Ascending aorta (tissue), 2 donors: ENCODE measurements at places on chromosomes 12 and 14.
A peak's percentile ranks its signal among the peaks of the same experiment; 100 is the strongest.

DNA sequence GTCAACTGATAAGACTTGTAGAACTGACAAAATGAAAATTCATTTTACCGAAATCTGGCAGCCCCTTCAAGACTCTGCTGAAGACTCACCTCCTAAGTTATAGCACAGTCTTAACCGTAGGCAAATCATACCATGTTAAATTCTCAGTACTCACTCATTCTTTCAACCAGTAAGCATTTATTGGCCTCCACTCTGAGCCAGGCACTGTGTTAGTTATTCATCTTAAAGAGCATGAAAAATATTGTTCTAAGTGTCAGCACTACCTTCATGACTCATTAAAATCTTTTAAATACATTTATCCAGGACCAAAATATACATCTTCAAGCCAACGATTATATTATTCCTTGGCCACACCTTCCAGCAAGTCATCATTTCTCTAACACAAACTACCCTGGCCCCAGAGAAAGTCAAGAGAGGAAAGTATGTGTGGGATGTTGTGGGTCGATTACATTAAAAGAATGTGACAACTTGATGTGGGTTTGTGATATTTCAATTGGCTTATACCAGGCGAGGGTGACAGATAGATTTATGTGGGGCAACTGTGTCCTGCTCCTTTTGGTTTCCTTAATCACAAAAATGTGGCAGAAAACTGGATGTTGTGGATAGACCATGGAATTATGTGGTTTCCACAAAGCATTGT is 55.0 kb downstream of the TMEM30B start:
- no peak for DNase-seq
- no peaks in the 10 kb centered on the region for H3K36me3 ChIP-seq
- H3K27ac ChIP-seq: no peak overlapping the region
- H3K27me3 ChIP-seq: no peaks in the 10 kb centered on the region
- no peaks in the 10 kb centered on the region for H3K4me1 ChIP-seq

DNA sequence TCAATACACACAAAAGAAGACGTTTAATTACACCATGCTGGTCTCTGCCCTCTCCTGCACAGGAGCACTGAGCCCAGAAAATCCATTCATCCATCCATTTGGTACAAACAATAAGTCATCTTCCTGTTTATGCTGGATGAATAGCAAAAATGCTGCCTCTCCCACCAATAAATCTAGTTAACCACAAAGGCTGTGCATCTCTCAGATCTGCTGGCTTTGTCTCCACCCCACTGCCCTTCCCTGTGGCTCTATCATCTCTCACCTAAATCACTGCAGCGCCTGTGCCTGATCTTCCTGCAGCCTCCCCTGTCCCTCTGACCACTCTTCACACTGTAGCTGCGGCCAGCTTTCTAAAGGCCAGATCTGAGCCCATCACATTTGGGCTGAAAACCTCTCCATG is 72.9 kb upstream of the DDX11 start:
- no peak overlapping the region for H3K27ac ChIP-seq
- H3K4me3 ChIP-seq: no peak overlapping the region
- no peak for DNase-seq
- no peaks in the 10 kb centered on the region for H3K36me3 ChIP-seq
- no peaks in the 10 kb centered on the region for H3K27me3 ChIP-seq

- peaks cover 19% of the 10 kb centered on the region for H3K4me1 ChIP-seq
- peak overlapping the region; percentile 30 for H3K27ac ChIP-seq
- no peaks in the 10 kb centered on the region for H3K27me3 ChIP-seq
- H3K36me3 ChIP-seq: no peaks in the 10 kb centered on the region
- peak; percentile 84 for DNase-seq
- H3K4me3 ChIP-seq: peak overlapping the region; percentile 25
Measured at GRCh38 chr14:93759719-93760307, 28.5 kb downstream of the PRIMA1 start.

GRCh38 chr12:121628037-121628436 is 1.7 kb downstream of the ORAI1 start:
- no peaks in the 10 kb centered on the region for H3K4me1 ChIP-seq
- peak overlapping the region; percentile 82 for H3K27ac ChIP-seq
- H3K4me3 ChIP-seq: peak overlapping the region; percentile 77
- no peaks in the 10 kb centered on the region for H3K36me3 ChIP-seq
- no peak for DNase-seq
- H3K27me3 ChIP-seq: no peaks in the 10 kb centered on the region

- no peak for DNase-seq
- H3K27ac ChIP-seq: no peak overlapping the region
- H3K4me3 ChIP-seq: no peak overlapping the region
- no peaks in the 10 kb centered on the region for H3K27me3 ChIP-seq
Measured at GRCh38 chr12:117134059-117134458, 34.8 kb upstream of the TESC start.

- H3K4me1 ChIP-seq: no peaks in the 10 kb centered on the region
- no peaks in the 10 kb centered on the region for H3K36me3 ChIP-seq
- no peak for DNase-seq
- H3K27ac ChIP-seq: no peak overlapping the region
- no peaks in the 10 kb centered on the region for H3K27me3 ChIP-seq
- H3K4me3 ChIP-seq: no peak overlapping the region
Measured at GRCh38 chr14:87217023-87217422, 776.0 kb downstream of the GALC start.

DNA sequence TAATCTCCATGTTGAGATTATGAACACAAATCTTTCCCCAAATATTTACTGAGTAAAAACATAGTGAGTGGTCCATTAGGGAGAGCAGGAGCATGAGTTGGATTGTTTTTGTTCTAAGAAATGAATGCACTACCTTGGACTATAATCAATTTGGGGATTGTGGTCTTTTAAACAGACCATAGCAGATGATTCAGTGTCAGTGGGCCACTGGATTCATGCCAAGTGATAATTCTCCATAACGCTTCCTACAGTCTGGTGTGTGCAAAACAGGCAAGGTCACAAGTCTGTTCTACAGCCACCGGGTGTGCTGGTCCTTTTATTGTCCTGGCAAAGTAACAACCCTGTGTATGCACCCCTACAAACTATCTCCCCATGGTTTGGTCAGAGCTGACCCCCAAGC is 266.3 kb downstream of the APAF1 start:
- H3K27me3 ChIP-seq: no peaks in the 10 kb centered on the region
- H3K27ac ChIP-seq: no peak overlapping the region
- no peak overlapping the region for H3K4me3 ChIP-seq
- H3K36me3 ChIP-seq: no peaks in the 10 kb centered on the region
- H3K4me1 ChIP-seq: no peaks in the 10 kb centered on the region

GRCh38 chr12:34142430-34142829 is 120.1 kb downstream of the ALG10 start:
- no peak for DNase-seq
- H3K27ac ChIP-seq: no peak overlapping the region
- no peaks in the 10 kb centered on the region for H3K27me3 ChIP-seq
- H3K4me3 ChIP-seq: no peak overlapping the region
- H3K4me1 ChIP-seq: no peaks in the 10 kb centered on the region
- no peaks in the 10 kb centered on the region for H3K36me3 ChIP-seq

- no peaks in the 10 kb centered on the region for H3K27me3 ChIP-seq
- no peak overlapping the region for H3K4me3 ChIP-seq
- H3K36me3 ChIP-seq: no peaks in the 10 kb centered on the region
- H3K4me1 ChIP-seq: peaks cover 6% of the 10 kb centered on the region
- DNase-seq: no peak
- H3K27ac ChIP-seq: no peak overlapping the region
Measured at GRCh38 chr12:115322275-115322674, 638.3 kb upstream of the TBX3 start.

DNA sequence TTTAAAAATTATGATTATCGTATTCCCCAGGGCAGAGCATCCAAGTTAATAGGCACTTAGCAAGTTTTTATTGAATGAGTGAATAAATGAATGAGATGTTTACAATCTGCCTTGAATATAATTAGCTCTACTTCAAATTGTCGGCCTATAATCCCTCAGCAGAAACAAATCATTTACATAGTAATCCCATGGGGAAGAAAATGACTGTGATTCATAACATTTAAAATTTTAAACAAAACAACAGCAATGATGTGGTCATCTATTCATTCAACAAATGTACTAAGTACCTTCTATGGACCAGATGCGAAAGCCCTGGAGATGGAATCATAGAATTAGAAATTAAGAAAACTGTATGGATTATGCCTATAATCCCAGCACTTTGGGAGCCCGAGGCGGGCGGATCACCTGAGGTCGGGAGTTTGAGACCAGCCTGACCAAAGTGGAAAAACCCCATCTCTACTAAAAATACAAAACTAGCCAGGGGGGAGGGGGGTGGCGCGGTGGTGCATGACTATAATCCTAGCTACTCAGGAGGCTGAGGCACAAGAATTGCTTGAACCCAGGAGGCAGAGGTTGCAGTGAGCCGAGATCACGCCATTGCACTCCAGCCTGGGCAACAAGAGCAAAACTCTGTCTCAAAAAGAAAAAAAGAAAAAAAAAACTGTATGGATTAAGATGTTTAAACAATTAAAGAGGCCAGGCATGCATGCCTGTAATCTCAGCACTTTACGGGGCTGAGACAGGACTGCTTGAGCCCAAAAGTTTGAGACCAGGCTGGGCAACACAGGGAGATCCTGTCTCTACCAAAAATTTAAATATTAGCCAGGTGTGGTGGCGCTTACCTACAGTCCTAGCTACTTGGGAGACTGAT is 17.7 kb upstream of the MDM2 start:
- no peaks in the 10 kb centered on the region for H3K27me3 ChIP-seq
- H3K36me3 ChIP-seq: no peaks in the 10 kb centered on the region
- no peak overlapping the region for H3K27ac ChIP-seq
- H3K4me1 ChIP-seq: peaks cover 2% of the 10 kb centered on the region
- DNase-seq: no peak
- no peak overlapping the region for H3K4me3 ChIP-seq

DNA sequence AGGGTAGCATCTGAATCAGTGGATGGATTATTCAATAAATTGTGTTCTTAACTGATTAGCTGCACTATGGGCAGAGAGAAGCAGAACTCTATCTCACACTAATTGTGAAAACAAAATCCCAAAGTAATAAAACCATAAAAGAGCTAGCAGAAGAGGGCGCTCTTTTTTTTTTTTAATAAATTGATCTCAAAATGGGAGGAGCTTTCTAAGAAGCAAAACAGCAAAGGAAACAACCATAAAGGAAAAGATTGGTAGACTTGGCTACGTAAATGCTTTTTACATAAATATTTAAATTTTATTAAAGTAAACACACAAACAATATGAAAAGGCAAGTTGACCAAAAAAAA is 1.5 kb upstream of the TM7SF3 start:
- H3K27ac ChIP-seq: peak overlapping the region; percentile 88
- no peak overlapping the region for H3K4me3 ChIP-seq
- H3K27me3 ChIP-seq: no peaks in the 10 kb centered on the region
- no peak for DNase-seq
- H3K4me1 ChIP-seq: peaks cover 3% of the 10 kb centered on the region
